ENCODE measurements at places on chromosomes 7 and 10.

GRCh38 chr10:122112625-122113160 lies 123.7 kb downstream of the TACC2 start:
- no peak for DNase-seq

DNA sequence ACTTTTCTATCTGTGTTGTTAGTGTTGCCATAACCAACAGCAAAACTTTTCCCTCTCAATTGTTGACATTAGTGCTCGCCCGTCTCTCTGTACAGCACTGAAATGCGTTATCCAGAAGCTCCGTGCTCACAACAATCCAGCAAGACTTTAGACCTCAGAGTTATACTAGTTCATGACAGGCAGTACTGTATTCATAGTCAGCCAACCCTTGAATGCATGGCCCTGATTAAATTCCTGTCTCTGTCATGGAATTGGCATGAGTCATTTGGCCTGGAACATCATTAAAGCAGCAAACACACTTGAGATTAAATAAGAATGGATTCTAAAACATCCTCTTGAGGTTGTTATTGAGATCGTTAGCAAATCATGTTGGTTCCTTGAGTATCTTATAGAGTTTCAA lies 405.5 kb upstream of the C7orf33 start:
- no peak for DNase-seq

- DNase-seq, result no peak
Observed at GRCh38 chr7:111483078-111483477, 79.2 kb downstream of the IMMP2L start.

- no peak for DNase-seq
Observed at GRCh38 chr10:77361426-77361825, 276.2 kb downstream of the KCNMA1 start.

Measured in MM.1S (cell line).